Right renal cortex interstitium (tissue), 3 donors: ENCODE measurements at places on chromosomes 4 and X.

GRCh38 chr4:19982556-19982955 lies 269.1 kb upstream of the SLIT2 start:
- DNase-seq = no peak

DNA sequence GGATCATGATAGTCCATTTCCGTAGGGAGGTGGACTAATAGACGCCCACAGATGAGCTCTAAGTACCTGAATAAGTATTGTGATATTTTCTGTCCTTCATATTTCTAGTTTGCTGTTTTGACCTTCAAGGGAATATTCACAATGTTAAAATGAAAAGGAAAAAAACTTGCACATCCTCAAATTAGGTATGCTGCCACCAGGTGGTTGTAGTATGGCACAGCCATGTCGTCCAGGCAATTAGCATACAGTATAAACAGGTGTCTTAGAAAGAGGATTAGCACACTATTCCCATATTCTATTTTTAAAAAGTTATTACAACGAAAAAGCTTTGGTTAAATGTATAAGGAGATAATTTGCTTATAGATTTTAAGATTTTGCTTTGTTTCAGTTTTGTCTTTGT lies 802.0 kb downstream of the RPA4 start:
- no peak for DNase-seq

DNA sequence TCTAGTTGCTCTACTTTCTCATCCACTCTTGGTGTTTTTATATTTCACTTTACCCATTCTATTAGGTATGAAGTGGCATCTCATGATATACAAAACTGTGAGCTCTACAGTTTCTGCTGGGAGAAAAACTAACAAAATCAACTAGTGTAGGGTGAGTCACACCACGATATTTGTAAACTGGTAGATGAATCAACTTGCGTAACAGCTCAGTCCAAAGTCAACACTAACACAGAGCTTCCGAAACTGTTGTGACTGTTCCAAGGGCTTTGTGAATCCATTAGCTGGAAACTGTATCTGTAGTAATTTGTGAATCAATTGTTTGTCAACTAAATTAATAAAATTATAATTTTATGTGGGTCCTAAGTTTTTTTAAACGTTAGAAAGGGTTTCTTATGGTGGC lies 119.8 kb upstream of the TSPAN5 start:
- no peak for DNase-seq

DNA sequence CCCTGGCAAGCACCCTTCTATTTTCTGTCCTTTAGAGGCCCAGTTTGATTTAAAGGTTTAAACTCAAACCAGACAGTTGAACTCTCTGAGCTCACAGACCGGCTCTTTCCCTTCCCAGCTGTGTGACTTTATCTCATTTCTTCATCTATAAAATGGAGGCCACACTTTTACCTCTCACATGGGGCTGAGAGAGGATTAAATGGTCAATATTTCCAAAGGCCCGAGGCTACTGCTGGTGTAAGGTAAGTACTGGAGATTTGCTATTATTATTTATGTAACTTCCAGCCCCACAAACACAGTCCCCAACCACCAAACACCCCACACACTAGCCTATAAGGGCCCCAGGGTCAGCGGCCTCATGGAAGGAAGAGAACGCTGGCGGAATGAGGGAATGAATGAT lies 13.6 kb upstream of the CYTL1 start:
- DNase-seq = no peak

- no peak for DNase-seq
Measured at GRCh38 chr4:70426789-70427188, 29.0 kb downstream of the OPRPN start.

DNA sequence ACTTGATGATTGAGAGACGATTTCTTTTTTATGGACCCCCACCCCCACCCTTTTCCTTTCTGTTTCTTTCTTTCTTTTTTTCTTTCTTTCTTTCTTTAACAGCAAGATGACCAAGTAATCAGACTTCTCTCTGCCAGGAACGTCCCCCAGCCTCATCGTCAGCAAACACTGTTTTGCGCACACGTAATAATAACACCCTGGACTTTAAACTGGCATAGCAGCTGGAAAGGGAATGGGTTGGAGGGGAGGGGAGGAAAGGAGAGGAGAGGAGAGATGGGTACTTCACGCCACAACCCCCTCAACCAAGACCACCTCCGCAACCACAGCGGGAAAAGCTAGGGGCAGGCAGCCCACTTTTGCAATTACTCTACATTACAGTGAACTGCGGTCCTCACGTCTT lies 1.1 kb downstream of the GABRA2 start:
- no peak for DNase-seq

GRCh38 chrX:75781611-75782010 lies 3.4 kb downstream of the MAGEE2 start:
- DNase-seq = no peak

DNA sequence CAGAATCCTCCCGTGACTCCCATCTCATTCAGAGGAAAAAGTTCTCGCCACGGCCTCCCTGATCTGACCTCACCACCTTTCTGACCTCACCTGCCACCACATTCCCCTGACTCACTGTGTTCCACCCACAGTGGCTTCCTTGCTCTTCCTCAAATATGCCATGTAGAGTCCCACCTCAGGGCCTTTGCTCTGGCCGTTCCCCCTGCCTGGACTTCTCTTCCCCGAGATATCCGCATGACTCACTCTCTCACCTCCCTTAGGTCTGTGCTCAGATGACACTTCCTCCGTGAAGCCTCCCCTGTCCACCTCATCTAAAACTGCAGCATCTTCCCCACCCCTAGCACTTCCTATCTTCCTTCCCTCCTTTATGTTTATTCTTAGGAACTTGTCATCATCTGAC lies 7.2 kb upstream of the TSPYL2 start:
- DNase-seq = no peak

- DNase-seq = no peak
Measured at GRCh38 chrX:66176134-66176533, 12.1 kb downstream of the HEPH start.

- no peak for DNase-seq
Measured at GRCh38 chr4:38101563-38101962, 141.4 kb downstream of the PTTG2 start.

DNA sequence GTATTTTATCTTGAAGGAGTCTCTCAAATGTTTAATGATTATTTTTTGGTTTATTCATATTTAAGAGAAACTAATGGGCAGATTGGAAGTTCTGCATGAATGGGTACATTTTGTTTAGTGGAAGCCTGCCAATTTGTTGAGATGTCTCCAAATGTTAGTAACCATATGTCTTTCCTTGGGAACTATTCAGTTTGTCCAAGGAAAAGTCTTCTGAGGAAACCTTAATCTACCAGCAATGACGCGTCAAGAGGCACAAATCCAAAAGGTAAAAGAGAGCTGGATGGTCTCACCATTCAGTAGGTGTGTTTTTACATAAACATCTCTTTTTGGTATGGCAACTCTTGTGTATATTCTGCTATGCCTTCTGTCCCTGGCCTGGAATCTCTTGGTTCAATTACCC lies 37.4 kb upstream of the NDST3 start:
- DNase-seq = no peak

DNA sequence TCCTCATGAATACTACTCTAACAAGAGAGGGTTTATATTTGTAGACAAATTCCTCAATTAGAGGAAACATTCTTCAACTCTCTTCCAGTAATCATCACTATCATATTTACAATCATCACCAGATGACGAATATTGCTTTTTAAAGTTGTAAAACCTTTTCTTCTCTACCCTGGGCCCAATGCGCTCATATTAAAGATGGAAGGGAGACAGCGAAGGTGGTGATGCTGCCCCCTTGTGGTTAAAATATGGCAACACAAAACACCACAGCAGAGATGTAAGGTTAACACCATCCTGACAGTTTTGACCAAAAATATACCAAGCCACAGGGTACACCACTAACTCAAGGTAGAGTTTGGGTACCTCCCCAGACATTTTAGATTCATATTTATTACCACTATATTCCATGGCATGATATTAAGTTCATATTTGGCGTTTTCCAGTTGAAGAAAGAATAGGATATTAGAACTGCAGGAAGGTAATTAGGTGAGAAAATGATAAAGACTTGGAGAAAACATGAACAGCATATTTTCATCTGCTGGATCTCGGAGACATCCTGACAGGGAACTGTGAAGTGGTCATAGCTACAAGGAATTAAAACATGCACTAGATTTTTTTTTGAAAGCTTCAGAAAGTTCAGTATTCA lies 72.8 kb downstream of the SLC9A7 start:
- no peak for DNase-seq

DNA sequence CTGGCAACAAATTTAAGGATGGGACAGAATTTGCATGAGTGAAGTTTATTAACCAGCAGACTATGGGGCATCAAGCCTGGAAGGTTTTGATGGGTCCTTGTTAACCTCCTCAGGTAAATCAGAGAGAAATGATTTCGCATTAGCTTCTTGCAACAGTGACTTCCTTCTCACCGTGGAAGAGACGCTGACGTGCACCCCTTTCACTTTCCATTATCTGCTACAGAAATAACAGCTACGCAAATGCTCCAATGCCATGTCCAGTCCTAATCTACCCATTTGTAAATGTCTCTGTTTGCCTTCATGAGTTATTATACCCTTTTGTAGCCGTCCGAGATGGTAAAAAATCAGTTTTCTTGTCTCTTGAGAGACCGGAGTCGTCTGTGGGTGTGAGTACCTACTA lies 100.3 kb downstream of the SLC34A2 start:
- DNase-seq = no peak

GRCh38 chrX:136525738-136526606 lies 6.0 kb upstream of the VGLL1 start:
- no peak for DNase-seq

DNA sequence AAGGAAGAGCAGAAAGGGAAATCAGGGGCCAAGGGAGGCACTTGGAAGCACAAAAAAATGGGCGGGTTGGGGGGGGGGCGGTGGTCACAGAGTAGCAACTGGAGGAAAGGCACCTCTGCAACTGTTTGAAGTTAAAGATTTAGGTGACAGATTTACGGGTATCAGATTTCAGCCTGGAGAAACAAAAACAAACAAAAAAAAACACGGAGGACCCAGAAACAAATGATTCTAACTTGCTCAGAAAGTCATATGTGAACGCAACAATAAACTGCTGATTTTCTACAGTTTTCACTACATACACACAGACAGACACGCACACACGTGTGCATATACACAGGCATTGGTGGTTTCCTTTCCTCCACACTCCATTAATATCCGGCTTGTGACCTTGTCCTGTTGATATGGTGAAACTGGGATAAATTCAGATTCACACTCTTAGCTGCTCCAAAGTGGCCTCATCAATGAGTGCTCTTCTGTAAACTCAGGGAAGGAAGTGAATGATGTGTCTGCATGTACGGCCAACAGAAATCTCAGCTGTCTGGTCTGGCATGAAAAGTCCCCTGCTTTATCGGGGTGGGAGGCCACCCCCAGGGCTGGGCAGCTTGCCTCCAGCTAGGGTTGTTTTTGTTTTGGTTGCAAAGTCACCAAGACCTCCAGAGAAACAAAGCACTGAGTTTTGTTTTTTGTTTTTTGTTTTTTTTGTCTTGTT lies 54.3 kb downstream of the CHST7 start:
- DNase-seq = no peak

DNA sequence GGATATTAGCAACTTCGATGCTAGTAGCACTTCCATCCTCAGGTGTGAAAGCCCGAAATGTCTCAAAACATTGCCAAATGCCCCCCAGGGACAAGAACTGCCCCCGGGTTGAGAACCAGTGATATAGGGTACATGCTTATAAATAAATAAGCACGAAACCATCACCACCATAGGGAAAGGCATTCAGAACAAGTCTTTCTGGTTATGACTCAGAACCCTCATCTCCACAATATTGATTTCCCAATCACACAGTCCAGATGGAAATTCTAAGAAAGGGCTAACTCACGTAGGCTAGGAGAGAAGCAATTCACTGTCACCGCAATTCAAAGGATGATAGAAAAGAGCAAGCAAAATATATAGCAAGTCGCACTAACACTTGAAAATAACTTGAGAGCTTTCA lies 84.8 kb downstream of the ANOS1 start:
- DNase-seq = no peak

- DNase-seq = no peak
Measured at GRCh38 chrX:17737986-17738713, 857 bp downstream of the SCML1 start.

DNA sequence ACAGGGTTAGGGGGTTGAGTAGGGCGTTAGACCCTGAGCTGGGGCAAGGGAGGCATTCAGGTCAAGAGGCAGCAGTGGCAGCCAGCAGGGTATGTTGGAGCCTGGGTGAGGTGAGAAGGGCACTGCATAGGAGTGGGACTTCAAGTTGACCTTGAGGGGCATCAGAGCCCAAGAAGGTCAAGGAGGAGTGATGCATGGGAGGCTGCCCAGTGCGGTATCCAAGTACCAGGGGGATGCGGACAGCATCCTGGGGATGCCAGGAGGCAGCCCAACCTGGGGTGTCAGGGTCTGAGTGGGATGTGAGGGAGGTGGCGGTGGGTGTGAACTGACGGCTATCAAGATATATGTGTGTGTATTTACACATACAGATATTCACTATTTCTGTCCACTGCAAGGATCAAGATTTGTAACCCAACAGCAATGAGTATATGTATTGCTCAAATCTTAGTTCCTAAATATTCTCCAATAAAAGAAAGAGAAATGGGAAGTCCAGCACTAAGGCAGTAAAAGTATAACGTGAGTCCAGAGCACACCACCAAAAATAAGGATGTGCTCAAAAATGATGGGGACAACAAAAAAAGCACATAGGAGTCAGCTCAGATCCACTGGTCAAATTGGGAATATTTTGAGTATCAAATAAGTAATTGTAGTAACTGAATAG lies 9.8 kb upstream of the DCLK2 start:
- no peak for DNase-seq

- DNase-seq = no peak
Measured at GRCh38 chr4:103372002-103372558, 173.9 kb upstream of the CENPE start.

GRCh38 chr4:104066533-104066932 lies 346.7 kb upstream of the TACR3 start:
- DNase-seq = no peak

GRCh38 chr4:155906554-155907247 lies 3.2 kb downstream of the TDO2 start:
- peak; percentile 45 for DNase-seq

DNA sequence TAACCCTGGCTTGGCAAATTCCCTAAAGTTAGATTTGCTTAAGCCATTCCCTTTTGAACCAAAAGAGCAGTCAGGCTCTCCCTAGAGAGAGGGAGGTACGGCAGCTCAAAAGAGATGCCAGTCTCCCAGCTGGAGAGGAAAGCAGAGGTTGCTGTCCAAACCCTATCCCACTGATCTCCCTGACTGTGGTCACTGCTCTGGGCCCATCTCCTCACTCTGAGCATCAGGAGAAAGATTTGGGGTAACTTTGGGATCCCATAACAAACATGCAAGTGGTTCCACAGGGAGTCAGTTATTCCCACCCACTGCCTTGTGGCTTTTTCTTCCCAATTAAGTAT lies 17.1 kb downstream of the ACSL1 start:
- DNase-seq = no peak

- no peak for DNase-seq
Measured at GRCh38 chr4:94304365-94304971, 38.2 kb downstream of the HPGDS start.
